Muscle of back (tissue), 13 donors: ENCODE measurements at places on chromosomes 11 and 22. TPM values are rescaled to one million over a fixed set of nuclear protein-coding genes. Genes with fewer than 3 reads are reported as not detected.

SSH3 gene
- 14.2 TPM for polyA plus RNA-seq

OR8H2 gene
- polyA plus RNA-seq: not detected

PATE4 gene
- 0.22 TPM for polyA plus RNA-seq

MYO7A gene
- polyA plus RNA-seq: 3.3 TPM

FOXRED1 gene
- polyA plus RNA-seq: 21.1 TPM

DNA sequence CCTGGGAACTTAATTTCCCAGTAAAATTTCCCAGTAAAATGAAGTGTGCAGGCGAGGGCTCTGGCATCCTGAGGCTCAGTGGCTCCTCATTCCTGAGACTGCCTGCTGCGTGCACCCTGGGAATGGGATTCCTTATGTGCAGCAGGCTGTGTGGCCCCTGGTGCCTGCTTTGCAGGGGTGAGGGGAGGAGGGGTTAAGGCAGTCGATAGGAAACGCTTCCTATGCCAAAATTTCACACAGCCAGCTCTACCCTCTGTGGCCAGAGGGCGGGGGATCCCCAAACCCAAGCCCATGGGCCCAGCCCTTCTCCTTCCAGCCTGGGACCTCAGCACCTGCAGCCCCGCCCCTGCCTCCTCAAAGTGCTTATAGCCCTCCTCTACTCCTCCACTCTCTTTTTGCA, 12.1 kb upstream of the BAIAP2L2 start:
- no peak for DNase-seq

GRCh38 chr11:122076512-122077120, 39.4 kb downstream of the BLID start:
- no peak for DNase-seq

PNPLA3 gene
- 1.1 TPM for polyA plus RNA-seq

PHLDA2 gene
- 0.37 TPM for polyA plus RNA-seq

GRCh38 chr11:125476721-125477120, 19.3 kb downstream of the FEZ1 start:
- DNase-seq: no peak

DNA sequence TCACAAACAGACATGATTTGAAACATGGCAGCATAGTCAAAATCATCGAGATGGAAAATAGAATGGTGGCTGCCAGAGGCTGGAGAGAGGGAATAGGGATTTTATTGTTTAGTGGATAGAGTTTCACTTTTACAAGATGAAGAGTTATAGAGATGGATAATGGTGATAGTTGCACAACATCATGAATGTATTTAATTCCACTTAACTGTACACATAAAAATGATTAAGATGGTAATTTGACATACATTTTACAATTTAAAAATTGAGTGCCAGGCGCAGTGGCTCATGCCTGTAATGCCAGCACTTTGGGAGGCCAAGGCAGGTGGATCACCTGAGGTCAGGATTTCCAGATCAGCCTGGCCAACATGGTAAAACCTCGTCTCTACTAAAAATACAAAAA, 21.2 kb downstream of the TTC28 start:
- peak; percentile 36 for DNase-seq

AGBL2 gene
- polyA plus RNA-seq: 0.16 TPM

NXPE1 gene
- polyA plus RNA-seq: not detected

DNA sequence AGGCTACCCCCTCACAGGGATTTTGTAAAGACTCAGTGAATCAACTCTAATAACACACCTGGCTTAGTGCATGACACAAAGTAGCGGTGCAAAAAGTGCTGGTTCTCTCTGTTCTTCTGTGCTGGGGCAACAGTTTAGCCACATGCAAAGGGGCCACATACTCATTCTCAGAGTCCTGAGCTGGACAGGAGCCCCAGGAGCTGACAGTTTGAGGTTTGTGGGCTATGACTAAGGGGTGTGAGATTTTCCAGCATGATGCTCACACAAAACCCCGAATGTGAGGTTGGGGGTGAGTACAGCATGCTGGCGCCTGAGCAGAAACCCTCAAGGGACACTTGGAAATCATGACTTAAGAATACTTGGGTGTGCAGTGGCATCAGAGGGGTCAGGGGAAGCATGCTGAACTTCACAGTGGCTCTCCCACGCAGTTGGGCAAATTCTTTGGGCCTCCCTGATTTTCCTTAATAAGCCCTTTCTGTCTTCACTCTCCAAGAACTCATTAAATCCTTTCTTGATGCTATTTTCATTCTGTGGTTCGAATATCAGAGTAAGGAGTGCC, 31.0 kb downstream of the TMPRSS5 start:
- DNase-seq: peak; percentile 94

GRCh38 chr11:40274017-40274416, 1185.4 kb downstream of the LRRC4C start:
- DNase-seq: no peak

TIMM10B gene
- 22.0 TPM for polyA plus RNA-seq

ANGPTL5 gene
- 0.77 TPM for polyA plus RNA-seq

- peak; percentile 51 for DNase-seq
Measured at GRCh38 chr11:124644426-124645280, 22.0 kb downstream of the TBRG1 start.

- DNase-seq: no peak
Measured at GRCh38 chr11:90874986-90875385, 652.1 kb upstream of the CHORDC1 start.

DNA sequence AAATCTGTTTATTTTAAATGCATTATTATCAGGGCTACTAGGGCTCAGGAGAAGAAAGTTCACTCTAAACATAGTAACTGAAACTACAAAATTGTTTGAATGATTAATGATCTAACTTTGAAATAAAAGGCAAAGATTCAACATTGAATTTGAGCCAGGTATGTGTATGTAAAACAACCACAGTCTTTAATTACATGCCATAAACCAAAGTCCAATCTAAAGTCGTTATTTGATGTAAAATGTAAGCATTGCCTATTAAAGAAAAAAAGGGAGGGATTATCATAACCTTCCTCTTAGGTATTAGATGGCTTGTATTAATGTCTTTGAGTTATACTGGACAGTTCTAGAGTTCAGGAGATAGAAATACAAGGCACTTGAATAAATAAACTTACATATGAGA, 25.2 kb upstream of the PANX1 start:
- no peak for DNase-seq

GRCh38 chr11:75450826-75451821, 18.1 kb upstream of the KLHL35 start:
- no peak for DNase-seq

GRCh38 chr11:109892321-109892794, 200.8 kb upstream of the ZC3H12C start:
- DNase-seq: no peak

DNA sequence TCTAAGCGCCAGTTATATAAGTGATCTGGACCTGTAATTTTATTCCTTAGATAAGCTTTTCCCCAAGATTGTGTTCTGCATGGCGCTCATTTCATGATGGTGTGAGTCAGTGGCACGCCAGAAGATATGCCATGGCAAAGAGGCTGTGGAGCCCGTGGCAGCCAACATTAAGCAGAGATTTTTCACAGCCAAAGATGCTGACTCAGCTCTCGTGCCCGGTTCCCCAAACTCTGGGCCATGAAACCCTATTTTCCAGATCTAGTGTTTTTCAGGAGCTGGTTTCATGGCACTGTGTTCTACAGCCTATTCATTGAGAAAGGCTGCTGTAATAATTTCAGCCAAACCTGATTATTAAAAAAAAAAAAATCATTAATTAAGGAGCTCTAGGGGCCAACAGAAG, 15.4 kb upstream of the LINC01488 start:
- no peak for DNase-seq

DNA sequence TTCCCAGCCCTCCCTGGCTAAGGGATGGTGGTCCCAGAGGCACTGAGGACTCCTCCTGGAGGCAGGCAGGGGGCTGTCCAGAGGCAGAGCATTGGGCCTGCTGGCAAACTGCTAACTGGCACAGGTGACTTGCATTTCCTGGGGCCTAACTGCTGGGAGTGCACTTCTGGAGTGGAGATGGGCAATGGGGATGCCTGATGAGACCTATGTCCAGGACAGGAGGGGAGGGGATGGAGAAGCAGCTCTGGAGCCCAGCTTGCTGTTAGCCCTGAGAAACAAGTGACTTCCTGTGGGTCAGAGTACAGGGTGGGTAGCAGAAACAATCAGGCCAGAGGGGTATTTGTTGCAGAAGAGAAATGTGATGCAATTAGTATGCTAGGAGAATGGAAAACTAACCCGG, 253.2 kb downstream of the ST3GAL4 start:
- no peak for DNase-seq

GRCh38 chr11:59659981-59660380, 8.9 kb downstream of the PATL1 start:
- no peak for DNase-seq

GGT1 gene
- 2.1 TPM for polyA plus RNA-seq

DNA sequence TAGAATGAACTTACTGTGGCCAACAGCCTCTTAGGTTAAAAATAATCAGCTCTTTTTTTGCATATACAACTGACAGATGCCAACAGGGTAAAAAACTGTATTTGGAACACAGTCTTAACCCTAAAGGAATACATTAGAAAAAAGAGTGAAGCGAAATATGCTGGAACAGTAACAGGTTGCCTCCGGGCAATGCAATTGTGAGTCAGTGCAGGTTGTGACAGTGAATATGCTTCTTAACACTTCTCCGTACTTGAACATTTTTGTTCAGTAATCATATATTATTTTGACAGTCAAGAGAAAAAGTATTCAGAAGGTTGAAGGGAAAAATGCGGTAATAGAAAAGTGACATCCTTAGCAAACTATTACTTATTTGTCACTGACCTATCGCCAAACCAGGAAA, 98.5 kb downstream of the DBX1 start:
- DNase-seq: no peak

HSPB2 gene
- polyA plus RNA-seq: 70.3 TPM

DNA sequence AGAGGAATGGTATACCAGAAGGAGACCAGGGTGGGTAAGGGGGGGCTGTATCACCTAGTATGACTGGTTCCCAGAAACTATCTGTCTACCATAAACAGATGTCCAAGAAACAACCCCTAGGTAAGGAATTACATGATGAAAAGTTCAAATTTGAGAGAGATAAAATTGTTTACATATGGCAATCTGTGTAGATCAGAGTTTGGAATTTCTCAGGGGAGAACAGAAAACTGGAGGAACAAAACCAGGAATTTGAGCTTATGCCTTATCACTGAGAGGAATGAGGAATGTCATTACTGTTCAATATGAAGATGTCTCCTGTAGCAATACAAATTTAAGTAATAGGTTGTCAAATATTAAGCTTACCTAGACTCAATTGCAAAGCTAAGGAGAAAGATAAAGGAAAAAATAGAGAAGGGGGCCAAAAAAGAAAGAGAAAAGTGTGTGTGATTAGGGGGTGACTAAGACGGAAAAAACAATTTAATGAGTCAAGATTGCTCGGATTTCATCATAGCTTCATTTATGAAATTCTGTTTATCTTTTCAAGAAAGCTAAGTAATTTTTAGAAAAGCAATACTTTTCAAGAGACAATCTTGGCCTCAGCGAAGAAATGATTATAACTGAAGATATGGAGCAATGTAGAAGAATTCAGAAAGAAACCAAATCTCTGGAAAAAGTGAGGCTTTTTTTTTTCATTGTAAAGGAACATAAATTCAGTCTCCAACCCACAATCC, 117.8 kb downstream of the APOL5 start:
- peak; percentile 43 for DNase-seq

MRGPRX4 gene
- not detected for polyA plus RNA-seq

GRCh38 chr11:84686716-84687115, 940.4 kb downstream of the DLG2 start:
- DNase-seq: no peak

DNA sequence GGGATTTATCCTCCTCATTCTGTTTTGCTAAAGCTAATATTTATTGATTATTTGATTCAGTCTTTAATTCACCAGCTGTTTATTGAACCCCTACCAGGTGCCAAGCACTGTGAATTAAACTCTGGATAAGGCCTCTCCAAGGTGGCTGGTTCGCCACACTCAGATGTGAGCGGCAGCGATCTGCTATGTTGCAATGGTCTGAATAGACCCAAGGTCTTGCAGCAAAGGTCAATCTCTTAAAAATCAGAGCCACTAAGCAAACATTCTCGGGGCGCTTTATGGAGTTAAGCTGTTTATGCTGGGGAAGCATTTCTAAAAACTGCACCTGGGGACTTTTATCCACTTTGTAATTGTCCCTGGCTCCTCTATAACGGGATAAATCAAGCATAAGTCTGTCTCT, 10.5 kb upstream of the TSPAN18 start:
- no peak for DNase-seq

DNA sequence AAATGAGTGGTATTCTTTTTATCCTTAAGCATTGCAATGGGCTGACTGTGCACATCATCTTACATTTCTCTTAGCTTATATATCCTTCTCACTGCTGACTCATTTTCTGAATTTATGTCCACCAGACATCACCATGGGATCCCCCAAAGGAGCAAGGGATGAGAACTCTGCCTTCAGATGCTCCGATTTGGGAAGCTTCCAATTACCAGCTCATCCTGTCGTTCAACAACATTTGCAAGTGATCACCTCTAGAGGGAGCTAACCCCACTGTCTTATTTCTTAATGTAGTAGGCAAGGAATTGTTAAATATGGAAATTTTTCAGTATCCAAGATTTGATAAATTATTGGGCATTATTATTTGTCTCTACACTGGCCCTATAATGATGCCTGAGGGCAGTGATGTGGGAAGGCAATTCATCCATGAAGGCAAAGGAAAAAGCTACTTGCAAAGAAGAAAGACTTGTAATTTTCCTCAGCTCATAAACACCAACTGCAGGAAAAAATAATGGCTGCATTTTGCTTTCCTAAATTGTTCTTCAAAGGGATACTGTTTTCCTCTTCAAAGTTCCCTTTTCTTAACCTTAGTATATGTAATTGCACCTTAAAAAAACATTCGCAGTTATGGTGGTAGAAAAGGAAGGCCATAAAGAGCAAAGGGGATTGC, 102.4 kb upstream of the FSHB start:
- peak; percentile 42 for DNase-seq

GRCh38 chr11:65906602-65907001, 6.4 kb upstream of the FOSL1 start:
- DNase-seq: no peak

- DNase-seq: no peak
Measured at GRCh38 chr11:112581747-112582146, 321.1 kb upstream of the PLET1 start.

PDE3B gene
- polyA plus RNA-seq: 3.3 TPM

MOGAT2 gene
- 0.08 TPM for polyA plus RNA-seq

- no peak for DNase-seq
Measured at GRCh38 chr11:119019996-119020395, 1.4 kb downstream of the TRAPPC4 start.
